ENCODE measurements at places on chromosomes 5 and 9.
A peak's percentile ranks its signal among the peaks of the same experiment; 100 is the strongest.

GRCh38 chr9:129639034-129639630 is 2.8 kb downstream of the ASB6 start:
- DNase-seq: no peak

- no peak for DNase-seq
Observed at GRCh38 chr9:129382281-129383018, 204.4 kb upstream of the IER5L start.

GRCh38 chr5:110087829-110088228 is 398.1 kb downstream of the MAN2A1 start:
- DNase-seq: no peak

DNA sequence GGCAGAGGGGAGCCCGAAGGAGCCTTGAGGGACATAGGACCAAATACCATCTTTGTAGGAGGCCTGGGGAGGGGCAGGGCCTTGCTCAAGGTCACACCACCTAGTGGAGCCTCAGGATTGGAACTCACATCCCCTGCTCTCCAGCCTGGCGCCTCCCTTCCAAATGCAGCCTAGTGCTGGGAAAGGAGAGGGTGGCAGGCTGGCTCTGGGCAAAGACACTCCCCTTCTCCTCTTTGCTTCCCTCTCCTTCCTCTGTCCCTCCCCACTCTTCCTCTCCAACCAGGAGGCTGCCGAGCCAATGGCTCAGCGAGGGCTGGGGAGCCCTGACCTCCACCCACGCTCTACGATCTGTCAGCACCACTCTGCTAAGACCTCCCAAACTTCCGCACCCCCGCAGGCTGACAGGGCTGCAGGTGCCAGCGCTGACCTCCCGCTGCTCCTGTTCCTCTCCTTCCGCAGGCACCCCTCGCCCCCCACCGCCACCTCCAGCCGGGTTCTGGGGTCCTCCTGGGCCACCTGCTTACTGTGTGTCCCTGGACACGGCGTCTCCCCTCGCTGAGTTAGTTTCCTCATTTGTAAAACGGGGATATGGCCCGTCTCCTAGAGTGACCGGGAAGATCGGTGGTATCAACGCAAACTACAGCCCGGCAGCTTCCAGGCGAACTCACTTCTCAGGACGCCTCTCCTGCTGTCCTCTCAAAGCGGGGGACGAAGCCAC is 52.9 kb downstream of the C9orf50 start:
- DNase-seq: no peak

GRCh38 chr5:41629897-41630296 is 119.5 kb upstream of the PLCXD3 start:
- no peak for DNase-seq

- DNase-seq: no peak
Observed at GRCh38 chr5:172322028-172322965, 38.7 kb upstream of the UBTD2 start.

DNA sequence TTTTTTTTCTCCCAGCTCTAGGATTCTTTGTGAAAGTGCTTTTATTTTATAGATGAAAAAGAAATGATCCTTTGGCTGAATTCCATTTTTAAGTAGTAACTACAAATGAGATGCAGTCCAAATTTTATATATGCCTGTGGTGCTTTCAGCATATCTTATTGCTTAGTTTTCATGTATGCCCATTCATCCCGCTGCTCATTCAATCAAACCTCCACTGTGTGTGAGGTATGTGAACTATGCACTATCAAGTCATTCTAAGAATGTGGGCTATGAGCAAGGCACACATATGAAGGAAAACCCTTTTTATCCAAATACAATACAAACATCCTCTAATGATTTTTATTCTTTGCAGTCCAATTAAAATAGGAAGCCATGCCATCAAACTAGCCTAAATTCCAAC is 1069.1 kb upstream of the DMAC1 start:
- DNase-seq: no peak

GRCh38 chr9:36166168-36166927 is 2.8 kb upstream of the CCIN start:
- peak; percentile 90 for DNase-seq

DNA sequence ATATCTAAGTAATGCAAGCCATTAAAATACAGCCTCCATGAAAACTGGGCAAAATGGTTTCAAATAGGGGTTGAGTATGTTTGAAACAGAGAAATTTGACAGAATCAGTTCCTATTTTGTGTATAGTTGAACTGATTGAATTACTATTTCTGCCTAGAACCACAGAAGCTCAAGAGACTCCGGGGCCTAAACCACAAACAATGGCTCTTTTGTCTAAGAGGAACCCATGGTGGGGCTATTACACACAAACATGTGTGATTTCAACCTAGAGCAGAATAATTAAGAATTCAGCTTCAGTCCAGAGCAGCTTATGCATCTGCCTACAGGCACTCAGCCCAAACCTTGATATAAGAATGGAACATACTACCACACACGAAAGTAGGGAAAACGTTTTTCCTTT is 171.2 kb upstream of the MPDZ start:
- DNase-seq: no peak

- no peak for DNase-seq
Observed at GRCh38 chr5:44860267-44860666, 51.5 kb downstream of the MRPS30 start.

GRCh38 chr9:29976981-29977380 is 2403.7 kb upstream of the C9orf72 start:
- no peak for DNase-seq

DNA sequence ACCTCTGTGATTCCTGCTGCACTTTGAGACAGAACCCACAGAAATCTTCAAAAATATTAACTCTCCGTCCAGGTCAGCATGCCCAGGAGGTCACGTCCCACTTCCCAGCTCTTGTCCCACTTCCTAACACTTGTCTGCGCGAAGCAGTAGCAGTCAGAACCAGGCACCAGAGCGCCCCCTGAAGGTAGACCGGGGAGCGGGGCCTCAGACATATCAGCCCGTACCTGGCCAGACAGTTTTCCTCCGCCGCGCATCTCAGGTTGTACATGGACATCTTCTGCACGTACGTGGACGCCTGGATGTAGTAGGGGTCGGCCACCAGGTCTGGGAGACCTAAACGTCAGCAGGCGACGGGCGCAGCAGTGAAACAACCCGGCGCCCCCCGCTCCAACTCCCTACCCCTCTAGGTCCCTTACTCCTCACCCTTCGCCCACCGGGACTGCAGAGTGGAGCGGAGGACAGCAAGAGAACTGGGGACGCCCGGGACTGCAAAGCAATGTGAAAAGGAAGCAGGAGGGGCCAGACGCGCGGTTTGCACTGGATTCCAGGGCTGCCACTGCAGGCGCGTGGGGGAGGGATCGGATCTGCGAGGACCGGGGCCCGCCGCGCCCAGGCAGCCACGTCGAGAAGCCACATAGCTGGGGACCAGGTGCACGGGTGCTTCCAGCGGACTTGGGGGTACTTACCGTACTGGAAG is 1.2 kb downstream of the LOX start:
- peak; percentile 65 for DNase-seq

GRCh38 chr5:88944751-88945531 is 62.0 kb upstream of the MEF2C start:
- no peak for DNase-seq

DNA sequence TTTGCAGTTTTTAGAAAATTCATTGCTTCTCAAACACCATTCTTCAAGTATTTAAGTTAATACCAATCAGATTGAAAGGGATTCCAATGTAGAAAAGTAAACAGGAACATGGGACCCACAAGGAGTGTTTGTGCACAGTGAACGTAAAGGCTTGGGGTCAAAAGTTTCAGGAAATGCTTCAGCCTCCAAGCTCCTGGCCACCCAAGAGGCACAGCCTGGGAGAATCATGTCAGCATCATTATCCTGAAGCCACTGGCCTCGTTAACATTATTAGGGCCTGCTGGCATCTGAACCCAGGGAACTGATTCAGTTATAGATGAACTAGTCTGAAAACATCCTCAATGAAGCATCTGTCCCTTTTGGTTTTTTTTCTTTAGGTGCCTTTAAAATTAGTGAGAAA is 122.9 kb downstream of the NXNL2 start:
- no peak for DNase-seq

DNA sequence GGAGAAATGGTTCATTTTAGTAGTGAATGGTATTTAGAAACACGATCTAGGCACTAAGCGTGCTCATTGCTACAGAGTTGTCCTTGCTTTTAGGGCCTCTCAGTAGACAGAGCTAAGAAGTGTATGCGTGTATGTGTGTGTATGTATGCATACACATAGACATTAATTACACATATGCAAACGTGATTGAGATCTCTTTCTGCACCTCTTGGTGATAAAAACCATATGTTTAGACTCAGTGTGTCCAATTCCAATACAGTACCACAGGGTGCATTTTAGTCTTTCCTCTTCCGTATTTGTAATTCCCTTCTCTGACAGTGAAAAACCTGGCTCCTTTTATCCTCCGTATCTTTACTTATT is 13.1 kb downstream of the TRIO start:
- no peak for DNase-seq

- peak; percentile 37 for DNase-seq
Observed at GRCh38 chr5:95861221-95861863, 38.8 kb upstream of the GLRX start.

- DNase-seq: no peak
Observed at GRCh38 chr5:112205846-112206245, 213.2 kb downstream of the EPB41L4A start.
